Keratinocyte (primary cell): ENCODE measurements at places on chromosomes 4 and X. TPM values are rescaled to one million over a fixed set of nuclear protein-coding genes. Genes with fewer than 3 reads are reported as not detected.

Gene ANXA10
- 0.05 to 0.15 TPM in 2 of 3 replicates, not detected in the other for polyA plus RNA-seq

DNA sequence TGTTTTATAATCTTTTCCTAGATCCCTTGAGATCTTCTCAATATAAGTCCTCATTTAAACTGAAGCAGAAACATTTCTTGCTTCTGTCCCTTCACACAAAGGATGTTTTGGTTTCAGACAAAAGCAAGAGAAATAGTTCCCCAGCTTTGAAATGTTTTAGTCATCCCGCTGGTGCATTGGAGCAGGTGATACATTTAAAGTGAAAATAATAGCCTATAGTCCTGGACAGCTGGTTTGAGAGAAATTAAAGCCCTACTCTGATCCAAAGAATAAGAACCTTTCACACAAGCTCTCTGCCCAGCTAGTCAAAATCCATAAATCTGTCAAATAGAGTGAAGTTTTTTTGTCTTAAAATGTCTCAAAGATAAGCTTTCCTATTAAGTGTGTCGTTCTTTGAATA, 79.4 kb downstream of the LUZP4 start:
- DNase-seq, result no peak

- DNase-seq, result no peak
Measured at GRCh38 chr4:155268821-155269220, 60.4 kb downstream of the NPY2R start.

Gene TMPRSS11F
- 0.56 to 3.1 TPM (median 1.2 TPM) in 3 replicates for polyA plus RNA-seq

- DNase-seq, result no peak
Measured at GRCh38 chrX:65928522-65928921, 111.4 kb downstream of the VSIG4 start.

DNA sequence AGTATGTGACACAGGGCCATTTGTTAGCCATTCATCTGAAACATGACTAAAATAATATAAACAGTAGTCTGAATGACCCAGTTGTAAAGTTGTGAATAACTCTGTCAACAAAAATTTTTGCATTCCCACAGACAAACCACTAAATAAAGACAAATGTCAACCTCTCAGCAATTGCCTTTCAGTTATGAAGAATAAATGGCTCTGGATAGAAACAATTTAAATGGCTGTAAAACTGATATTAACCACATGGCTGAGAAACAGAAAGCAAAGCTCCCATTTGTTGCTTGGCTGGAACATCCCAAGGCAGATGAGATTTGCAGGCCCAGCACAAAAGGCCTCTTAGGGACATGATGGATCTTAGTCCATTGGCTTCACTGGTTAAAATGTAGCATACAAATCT, 296.3 kb downstream of the GALNTL6 start:
- no peak for DNase-seq

GRCh38 chr4:139154952-139155557, 22.0 kb downstream of the ELF2 start:
- no peak for DNase-seq

DNA sequence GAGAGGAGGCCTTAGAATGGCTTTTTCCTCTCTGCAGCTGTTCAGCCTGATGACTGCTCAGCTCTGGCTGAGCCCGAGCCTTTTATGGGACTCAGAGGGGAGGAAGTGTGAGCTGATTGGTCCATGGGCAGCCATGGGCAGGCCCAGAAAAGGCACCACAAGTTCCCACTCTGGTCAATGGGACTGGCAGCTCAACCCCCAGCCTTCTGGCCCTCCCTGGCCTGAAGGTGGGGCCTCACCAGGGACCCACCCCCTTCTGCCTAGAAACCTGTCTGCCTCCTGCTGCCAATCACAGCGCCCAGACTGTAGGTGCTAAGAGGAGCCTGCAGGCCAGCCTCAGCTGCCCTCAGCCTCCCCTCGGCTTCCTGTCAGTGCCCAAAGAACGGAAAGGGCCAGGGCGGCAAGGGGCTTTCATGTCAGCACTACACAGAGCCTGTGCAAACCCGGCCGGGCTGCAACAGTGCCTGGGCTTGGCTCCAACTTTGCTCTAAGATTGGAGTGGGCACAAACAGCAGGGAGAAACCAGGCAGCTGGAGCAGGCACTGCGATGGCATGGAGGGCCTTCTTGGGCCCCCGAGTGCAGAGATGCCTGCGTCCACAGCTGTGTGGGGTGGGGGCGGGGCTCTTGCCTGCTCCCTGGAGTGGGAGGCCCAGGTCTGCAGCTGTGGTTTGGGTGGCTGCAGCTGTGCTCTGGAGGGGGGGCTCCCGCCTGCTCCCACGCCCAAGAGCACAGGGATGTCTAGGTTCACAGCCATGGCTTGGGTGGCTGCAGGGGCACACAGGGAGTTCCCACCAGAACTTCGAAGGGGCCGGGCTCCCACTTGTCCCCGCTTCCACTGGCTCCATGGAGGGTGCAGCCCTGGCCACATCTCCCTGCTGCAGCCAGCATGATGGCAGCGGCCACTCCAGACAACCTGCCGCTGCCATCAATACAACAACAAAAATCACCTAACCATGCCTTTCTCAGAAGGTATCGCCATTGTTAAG, 92.6 kb downstream of the NXF2 start:
- no peak for DNase-seq

GRCh38 chr4:2451821-2452785, 16.8 kb upstream of the RNF4 start:
- DNase-seq, result no peak

GRCh38 chrX:136856551-136856950, 24.0 kb downstream of the RBMX start:
- DNase-seq, result no peak

- DNase-seq, result no peak
Measured at GRCh38 chrX:111585337-111585736, 73.9 kb downstream of the SERTM2 start.

- DNase-seq, result no peak
Measured at GRCh38 chr4:70670332-70671014, 4.2 kb upstream of the JCHAIN start.

GRCh38 chrX:149145845-149146285, 359.2 kb downstream of the IDS start:
- DNase-seq, result no peak

DNA sequence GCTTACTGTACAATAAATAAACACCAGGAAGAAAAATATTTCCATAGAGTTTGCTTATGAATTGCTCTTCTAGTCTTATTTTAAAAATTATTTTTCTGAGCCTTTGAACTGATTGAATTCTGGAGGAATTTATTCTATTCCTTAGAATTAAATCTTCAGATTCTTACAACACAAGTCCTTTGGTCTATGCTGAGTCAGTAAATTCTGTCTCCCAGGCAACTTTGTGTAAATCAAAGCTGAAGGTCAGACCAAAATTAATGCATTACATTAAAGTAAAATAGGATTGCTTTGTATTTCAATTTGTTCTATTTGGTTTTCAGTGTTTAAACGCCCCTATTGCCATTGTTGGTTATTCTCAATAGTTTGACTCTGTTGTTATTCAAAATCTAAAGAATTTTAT, 26.8 kb upstream of the STPG2 start:
- DNase-seq, result no peak

DNA sequence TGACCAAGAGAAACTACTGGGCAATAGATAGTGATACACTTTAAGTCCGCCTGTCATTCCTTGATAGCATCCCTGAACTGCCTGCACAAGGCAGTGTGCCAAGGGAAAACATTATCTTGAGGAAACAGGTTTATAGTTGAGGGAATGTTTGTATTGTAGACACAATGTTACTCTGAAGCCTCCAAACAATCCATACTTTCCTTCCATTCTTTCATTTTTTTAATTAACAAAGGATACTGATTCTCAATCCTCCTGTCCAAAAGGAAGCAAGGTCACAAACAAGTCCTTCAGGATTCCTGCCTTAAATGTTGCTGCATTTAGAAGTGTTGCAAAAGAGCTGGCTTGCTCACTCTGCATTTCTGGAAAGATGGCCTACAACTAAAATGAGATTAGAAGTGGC, 61.7 kb upstream of the PRSS48 start:
- no peak for DNase-seq

DNA sequence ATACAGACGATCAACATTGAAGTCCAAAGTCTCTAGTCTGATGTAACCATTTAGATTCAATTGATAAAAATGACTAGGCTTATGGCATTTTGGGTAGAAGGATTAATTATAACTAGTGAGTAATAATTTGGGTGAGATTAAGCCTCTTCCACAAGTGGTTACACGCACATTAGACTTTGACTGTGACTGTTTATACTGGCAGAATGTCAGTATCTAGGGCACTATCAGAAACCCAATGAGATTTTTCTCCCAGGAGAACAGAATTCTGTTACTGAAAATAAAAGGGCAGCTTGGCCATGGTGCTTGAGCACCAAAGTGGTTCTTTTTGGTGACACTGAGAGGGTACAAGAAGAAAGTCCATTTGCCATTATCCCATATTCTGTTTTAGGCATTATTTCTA, 3.3 kb downstream of the PLS3 start:
- no peak for DNase-seq

DNA sequence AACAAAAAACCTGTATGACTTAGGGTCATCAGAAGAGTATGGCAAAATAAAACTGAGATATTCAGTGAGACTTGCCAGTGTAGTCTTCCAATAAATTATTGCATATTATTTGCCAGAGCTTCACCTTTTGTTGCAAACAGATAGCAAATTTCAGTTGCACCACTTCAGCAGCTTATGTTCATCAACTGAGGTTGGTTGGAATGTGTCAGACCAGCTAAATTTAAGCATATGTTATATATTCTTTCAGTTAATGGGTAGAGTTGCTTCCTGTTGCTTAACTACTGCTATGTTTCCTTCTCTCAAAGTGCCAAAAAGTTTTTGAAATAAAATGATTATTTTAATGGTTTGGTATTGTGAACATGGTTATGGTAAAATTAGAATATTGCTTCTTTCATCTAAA, 61.5 kb downstream of the GALNT7 start:
- no peak for DNase-seq

DNA sequence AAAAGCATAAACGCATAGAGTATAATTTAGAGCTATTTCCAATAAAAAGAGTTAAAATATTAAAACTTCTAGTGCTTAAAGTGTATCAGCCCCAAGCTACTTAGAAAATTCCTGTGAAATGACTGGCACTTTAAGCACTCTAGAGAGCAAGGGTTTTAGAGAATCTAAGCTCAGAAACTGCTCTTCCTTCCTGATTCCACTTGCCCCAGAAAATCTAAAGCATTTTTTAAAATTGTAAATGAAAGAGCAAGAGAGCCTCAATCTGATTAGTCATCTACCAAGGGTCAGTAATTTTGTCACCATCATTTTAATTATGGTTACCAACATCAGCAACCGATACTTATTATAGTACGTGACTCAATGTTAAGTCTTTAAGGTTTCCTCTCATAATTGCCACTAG, 25.0 kb downstream of the CTPS2 start:
- no peak for DNase-seq

- DNase-seq, result no peak
Measured at GRCh38 chr4:13580036-13580435, 35.7 kb upstream of the NKX3-2 start.

- no peak for DNase-seq
Measured at GRCh38 chr4:10664408-10664807, 20.2 kb downstream of the CLNK start.

DNA sequence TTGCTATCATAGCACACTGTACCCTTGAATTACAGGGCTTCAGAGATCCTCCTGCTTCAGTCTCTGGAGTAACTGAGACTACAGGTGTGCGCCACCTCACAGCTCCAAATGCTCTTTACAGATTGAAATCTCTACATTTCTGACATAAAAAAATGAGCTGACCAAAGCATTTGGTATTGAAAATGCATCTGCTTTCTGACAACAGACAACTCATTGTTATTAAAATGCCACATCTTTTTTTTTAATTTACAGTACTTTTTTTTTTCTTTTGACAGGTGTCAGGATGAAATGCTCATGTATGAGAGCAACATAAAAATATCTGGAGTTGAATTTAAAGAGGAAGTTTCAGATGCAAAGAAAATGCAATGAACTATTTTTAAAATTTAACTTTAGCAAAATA, 764.5 kb downstream of the TRAM1L1 start:
- DNase-seq, result no peak

GRCh38 chrX:125709532-125709931, 389.9 kb downstream of the TEX13C start:
- no peak for DNase-seq

- DNase-seq, result no peak
Measured at GRCh38 chrX:107678957-107679740, 50.8 kb downstream of the PRPS1 start.

- DNase-seq, result no peak
Measured at GRCh38 chr4:31674313-31674947, 954.3 kb downstream of the PCDH7 start.

DNA sequence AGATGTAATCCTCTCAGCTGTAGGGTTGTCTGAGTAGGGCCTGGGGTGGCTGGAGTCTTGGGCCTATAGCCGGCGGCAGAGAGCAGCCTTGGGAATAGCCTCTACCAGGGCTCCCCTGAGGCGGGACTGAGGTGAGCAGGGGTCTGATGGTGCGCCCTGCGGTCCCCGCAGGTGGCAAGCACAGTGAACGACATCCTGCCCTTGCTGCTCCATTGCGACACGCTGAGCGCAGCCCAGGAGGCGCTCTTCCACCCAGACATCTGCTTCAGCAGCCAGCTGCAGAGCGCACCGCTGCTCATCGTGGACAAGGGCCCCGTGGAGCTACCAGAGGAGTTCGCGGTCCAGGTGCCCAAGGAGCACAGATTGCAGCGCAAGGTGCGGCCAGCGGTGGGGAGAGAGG, 317.0 kb downstream of the ADGRL3 start:
- DNase-seq, result no peak

Gene SNX12
- polyA plus RNA-seq, result 78.8 to 94.0 TPM (median 83.7 TPM) in 3 replicates

DNA sequence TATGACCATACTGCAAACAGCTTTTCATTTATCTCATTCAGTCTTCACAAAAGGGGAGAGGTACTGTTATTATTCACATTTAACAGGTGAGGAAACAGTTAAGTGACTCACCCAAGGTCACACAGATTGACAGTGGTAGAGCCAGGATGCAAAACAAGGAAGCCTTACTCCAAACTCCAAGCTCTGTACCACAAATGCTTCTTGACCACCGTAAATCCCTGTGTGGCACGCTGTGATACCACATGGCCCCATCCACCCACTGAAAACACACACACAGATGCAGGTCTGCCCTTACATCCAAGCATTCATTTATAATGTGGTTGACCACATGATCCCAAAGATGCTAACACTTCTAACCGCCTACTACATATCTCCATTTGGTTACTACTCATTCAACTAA, 129.5 kb downstream of the TSPAN5 start:
- DNase-seq, result no peak
